ENCODE measurements at places on chromosomes 5 and 9.

GRCh38 chr9:130107955-130108354, 54.2 kb downstream of the GPR107 start:
- no peak for DNase-seq

DNA sequence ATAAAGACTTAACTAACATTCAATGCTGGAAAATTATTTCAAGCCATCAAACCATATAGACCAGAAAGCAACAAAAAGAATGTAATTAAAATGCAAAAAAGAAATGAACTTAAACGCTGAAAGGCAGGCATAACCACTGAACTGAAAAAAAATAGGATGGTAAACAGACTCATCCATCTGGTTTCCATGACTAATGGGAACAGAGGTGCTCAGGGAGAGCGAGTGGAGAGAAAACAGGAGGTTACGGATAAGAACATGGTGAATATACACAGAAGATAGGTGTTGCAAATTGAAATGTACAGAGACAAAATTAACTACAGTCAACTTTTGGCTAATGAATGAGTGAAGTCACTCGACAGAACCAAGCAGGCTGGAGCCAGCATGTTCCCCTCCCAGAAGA, 43.5 kb upstream of the RNF38 start:
- no peak for DNase-seq

DNA sequence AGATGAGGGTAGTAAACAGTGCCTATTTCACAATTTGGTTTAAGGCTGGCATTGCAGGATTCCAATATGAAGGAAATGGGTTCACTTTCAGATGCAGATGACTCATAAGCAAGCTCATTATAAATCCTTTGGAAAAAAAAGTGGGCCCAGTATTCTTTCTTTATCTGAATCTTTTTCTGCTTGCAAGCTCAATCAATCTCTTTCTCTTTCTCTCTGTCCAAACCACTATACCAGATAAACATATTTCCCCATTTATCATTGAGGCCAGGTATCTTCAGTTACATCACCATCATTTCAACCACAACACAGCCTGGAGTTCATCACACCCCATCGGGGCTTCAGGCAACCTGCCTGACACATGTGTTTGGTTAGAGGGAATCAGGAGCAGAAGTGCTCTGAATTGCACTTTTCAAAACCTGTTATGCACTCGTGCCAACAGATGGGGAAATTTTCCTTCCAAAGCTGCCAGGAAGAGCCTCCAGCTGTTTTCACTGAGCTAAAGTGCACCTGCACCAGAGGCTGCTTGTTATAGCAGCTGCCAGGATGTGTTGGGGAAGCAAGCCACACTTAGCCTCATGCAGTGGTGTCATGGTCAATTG, 30.0 kb upstream of the MAMDC2 start:
- DNase-seq = no peak

- DNase-seq = no peak
These were observed 42.9 kb upstream of the RNF130 start for GRCh38 chr5:180114304-180115003.
